NCI-H446 (cell line): ENCODE measurements at places on chromosomes 11 and 22.
A peak's percentile ranks its signal among the peaks of the same experiment; 100 is the strongest.

DNA sequence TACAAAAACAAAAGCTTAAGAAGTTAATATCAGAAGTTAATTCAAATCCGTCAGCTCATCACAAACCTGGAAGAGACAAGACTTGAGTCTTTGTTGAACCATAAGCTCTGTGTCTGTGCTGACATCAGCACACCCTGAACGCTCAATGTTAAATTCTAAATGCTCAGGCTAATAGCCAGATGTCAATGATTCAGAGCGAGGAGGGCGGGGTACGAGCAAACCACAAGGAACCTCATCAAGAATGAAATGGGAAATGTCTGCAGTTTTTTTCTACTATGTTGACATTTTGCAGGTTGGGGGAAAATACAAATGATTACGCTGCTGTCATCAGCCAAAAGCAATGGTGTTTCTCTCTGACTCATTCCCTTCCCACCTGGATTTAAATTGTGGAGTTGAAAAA lies 1057.2 kb downstream of the NTM start:
- DNase-seq = no peak

- no peak for DNase-seq
These were observed 537 bp downstream of the EP300 start for GRCh38 chr22:41092847-41093411.

DNA sequence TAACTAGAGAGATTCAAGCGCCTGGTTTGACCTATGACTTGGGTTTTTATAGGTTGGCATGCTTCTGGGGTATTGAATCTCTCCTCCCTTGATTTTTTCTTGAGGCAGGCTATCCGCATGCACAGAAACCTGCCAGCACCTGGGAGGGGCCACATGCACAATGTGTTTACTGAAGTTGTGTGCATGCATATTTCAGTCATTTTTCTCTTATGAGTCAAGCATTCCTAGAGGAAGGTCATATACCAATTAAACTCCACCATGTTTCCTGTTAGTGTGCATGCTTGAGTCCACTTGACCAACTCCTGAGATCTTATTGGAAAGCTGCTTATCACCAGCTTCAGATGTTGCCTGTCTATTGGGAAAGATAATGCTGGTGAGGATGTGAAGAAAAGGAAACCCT lies 1718.4 kb downstream of the LRRC4C start:
- DNase-seq = no peak

- DNase-seq = no peak
These were observed 532 bp downstream of the BET1L start for GRCh38 chr11:206526-207207.

DNA sequence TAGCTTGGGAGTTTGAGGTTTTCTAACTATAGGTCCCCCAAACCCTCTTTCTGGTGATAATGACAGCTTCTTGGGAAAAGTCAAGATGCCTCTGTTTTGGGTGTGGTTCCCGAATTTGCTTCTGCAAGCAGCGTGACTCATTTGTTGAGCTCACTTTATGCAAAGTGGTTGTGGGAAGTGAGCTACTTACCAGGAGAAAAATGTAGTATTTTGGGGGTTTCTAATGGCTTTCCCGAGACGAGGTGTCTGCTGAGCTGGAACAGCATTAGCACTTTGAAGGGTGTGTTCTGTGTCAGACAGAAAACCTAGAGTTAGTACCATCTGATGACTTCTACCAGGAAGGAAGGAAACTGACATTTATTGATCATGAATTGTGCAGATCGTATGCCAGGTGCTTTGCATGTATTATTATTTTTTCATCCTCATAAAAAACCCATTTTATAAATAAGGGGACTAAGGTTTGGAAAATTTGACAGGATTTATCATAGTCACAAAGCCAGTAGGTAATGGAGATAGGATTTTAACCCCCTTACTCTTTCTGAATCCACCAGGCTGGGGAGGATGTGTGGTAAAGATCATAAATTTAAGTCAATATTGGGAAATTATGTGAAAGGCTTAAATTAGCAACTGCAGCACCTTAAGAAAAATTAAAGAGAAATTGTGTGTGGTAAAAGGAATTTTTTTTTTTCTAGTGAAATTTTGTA lies 108.8 kb upstream of the CD44 start:
- DNase-seq = no peak

DNA sequence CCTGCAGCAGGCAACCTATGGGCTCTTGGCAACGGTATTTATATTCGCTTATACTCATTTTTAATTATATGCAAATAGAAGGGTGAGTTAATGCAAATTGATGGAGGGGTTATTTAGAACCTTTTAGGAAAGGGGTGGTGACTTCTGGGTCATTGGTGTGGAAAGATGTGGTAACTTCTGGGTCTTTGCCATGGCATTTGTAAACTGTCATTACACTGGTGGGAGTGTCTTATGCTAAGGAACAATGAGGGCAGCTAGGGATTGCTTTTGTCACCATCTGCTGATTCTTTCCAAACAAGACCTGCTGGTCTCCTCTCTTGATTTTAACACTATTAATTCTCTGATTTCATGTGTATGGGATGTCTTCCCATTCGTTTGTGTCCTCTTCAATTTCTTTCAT lies 11.7 kb upstream of the KAT5 start:
- DNase-seq = peak; percentile 45

- no peak for DNase-seq
These were observed 35.4 kb upstream of the WNT7B start for GRCh38 chr22:46012182-46012880.

GRCh38 chr11:35387111-35387982 lies 32.0 kb downstream of the SLC1A2 start:
- DNase-seq = no peak

GRCh38 chr11:111500481-111500880 lies 11.7 kb downstream of the BTG4 start:
- no peak for DNase-seq
